AG10803 (cell line): ENCODE measurements at places on chromosomes 2 and 18.

DNA sequence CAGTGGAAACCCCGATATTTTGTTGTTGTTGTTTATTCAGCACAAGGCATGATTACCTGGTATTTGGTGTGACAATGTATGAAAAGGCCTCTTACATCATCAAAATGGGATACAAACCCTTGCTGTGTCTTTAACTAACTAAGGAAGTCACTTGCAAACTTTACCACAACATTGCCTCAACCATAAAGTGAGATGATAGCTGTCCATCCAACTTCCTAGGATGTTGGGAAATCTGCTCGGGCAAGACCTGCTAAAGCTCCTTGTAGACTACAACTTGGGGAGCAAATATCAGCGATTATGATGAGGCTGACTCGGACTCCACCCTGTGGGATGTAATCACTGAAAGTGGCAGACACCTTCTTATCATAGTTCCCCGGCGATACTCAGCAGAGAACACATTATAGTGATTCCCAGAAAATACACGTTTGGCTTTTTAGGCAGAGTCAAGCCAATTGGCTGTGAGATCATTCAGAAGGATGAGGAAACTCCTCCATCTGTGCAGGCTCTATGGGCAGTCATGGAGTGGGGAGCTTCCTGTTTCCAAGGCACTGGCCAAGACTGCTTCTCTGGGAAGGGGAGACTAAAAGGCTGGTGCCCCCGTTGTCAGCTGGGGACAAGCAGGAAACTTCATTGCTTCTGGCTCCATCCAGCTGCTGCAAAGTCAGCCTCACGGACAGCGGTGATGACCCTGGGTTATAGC, 289.0 kb downstream of the RNF144A start:
- no peak for DNase-seq

GRCh38 chr2:98487806-98488189, 43.1 kb downstream of the INPP4A start:
- no peak for DNase-seq

DNA sequence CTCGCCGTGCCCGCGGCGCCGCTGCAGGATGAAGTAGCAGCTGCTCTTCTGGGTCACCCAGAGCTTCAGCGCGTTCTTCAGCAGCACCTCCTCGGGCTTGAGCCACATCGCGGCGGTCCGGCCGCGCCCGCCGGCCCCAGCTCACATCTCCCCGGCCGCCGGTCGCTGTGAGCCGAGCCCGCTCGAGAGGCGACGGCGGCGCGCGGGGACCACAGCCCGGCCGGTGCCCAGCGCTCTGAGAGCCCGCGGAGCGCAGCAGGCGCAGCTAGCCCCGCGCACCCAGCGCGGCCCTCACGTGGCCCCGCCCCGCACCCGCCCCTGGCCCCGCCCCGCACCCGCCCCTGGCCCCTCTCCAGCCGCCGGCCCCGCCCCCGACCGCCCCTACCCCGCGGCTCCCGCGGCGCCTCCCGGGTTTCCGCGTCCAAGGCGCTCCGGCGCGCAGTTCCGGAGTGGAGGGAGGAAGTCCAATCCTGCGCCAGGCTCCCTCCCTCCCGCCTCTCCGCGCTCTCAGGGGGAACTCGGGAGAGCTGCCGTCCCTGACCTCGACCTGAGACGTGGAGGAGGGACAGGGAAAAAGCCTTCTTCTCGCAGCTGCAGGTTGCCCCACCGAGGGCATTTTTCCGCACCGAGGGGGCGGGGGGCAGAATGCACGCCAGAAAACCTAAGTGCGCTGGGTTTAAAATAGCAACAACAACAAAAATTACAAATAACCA, at the start of gene TBC1D8:
Gene TBC1D8 (minus strand): TSS at position 237 of the 713 bp plus-strand sequence. CDS start 129 bp downstream, at position 108.
- peak; percentile 71 for DNase-seq

GRCh38 chr2:29317077-29317517, 201.9 kb downstream of the CLIP4 start:
- DNase-seq = peak; percentile 44

DNA sequence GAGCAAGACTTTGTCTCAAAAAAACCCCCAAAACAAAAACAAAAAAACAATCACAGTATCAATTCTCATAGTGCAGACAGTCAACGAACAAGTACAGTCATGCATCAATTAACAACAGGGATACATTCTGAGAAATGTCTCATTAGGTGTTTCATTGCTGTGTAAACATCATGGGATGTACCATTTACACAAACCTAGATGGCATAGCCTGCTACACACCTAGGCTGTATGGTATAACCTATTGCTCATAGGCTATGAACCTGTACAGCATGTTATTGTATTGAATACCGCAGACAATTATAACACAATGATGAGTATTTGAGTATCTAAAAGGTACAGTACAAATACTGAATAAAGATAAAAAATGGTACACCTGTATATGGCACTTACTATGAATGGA, 67.8 kb upstream of the LMAN1 start:
- DNase-seq = no peak
